PC-3 (cell line): ENCODE measurements at places on chromosomes 7 and 10. TPM values are rescaled to one million over a fixed set of nuclear protein-coding genes. Genes with fewer than 3 reads are reported as not detected.

Gene PVRIG
- total RNA-seq: not detected in 2 replicates

Gene IL2RA
- total RNA-seq: not detected in 2 replicates

DNA sequence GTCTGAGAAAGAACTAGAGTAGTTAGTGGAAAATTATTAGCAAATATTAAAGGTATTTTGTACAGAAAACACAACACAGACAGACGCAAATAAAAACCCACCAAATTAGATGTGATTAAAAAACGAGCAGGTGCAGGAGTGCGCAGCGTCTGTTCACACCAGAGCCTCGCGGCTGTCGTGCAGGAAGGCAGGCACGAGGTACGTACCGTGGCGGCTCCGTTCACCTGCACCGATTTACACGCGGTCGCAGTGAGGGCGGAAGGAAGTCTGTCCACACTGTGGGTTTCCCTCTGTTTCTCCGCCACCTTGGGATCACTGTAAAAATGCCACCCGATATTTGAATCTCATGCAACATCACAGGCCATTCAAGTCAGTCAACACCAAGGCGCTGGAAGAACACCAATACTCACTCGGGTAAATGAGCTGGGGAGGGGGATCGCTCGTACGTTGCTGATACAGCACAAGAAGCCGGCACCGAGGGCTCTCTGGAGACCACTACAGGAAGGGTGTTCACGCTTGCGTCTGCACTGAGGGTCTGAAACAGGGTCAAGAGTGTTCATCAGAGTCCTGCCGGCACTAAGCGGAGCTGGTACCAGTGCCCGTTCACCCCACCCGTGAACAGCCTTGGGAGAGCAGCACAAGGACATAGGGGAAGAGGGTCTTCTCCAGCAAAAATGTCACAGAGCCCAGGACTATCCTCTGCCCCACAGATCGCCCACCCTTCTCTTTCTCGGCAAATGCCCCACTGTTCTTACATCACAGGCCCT is 116.8 kb downstream of the LARP4B start:
- no peak for DNase-seq
- H3K27me3 ChIP-seq: no peaks in the 10 kb centered on the region
- no peaks in the 10 kb centered on the region; the same call in 1 of the 2 replicates for H3K36me3 ChIP-seq
- H3K4me1 ChIP-seq: no peaks in the 10 kb centered on the region
- no peak overlapping the region for H3K27ac ChIP-seq

Gene CARD11
- not detected in 2 replicates for total RNA-seq

GRCh38 chr7:26533217-26533616 is 241.6 kb downstream of the SNX10 start:
- H3K36me3 ChIP-seq: no peaks in the 10 kb centered on the region
- no peak overlapping the region for H3K4me3 ChIP-seq
- H3K27me3 ChIP-seq: no peaks in the 10 kb centered on the region
- H3K4me1 ChIP-seq: no peaks in the 10 kb centered on the region
